ENCODE measurements at places on chromosomes 7 and 10.
A peak's percentile ranks its signal among the peaks of the same experiment; 100 is the strongest.

DNA sequence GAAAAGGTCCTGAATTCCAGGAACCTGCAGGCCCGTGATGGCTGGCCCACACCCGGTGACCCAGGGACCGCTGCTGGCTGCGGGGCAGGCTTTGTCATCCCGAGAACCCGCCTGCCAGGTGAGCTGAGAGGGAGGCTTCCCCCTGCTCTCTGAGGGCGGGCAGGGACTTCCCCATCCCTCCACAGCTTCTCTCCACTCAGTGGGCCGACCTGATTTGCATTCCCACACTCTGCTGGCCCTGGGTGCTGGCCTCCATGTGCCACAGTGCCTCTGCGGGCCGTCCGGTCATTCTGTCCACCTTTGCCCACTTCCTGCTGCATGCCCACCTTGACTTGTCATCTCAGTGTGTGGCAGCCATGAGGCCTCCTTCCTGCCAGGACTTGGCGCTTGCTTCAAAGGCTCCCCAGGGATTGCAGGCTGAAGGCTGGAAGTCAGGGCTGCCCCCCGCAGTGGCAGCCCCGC lies 35.3 kb downstream of the PALD1 start:
- no peak for DNase-seq

DNA sequence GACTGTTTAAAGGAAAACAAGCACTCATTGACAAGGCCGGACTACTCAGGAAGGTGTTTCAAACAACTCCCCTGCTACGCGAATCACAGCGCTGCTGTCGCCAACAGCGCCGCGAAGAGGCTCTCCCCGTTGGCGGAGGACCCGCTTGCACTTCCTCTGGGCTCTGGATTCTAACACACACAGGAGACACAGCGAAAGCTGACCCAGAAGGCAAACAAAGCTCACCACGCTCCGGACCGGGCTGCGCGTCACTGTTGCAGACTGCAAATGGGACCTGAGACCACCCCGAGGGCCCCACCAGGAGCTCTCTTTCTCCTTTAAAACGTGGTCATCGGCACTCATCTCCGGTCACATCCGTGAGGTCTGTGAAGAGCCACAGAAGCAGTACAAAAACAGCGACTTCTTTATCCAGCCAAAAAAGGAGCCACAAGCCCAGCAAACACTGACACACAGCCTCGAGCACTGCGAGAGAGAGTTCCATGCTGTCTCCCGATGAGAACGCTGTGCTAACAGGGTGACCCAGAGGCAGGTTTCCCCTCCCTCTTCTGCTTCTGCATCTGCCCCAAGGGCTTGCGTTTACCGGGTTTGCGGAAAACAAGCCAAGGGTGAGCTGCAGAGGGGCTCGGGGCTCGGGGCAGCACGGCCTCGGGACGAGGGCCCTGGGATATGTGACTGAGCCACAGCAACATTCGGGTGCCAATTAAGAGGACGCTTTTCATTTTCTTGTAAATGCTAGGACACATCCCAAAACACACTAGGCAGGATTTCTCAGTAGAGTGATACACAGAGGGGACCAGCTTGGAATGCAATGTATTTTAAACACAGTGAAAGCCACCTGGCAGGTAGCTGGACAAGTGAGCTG lies 41.3 kb downstream of the AMZ1 start:
- peak; percentile 39 for DNase-seq

- no peak for DNase-seq
Observed at GRCh38 chr10:13238271-13239077, 4.3 kb upstream of the UCMA start.

- no peak for DNase-seq
Observed at GRCh38 chr7:115116773-115117715, 195.2 kb downstream of the MDFIC start.

DNA sequence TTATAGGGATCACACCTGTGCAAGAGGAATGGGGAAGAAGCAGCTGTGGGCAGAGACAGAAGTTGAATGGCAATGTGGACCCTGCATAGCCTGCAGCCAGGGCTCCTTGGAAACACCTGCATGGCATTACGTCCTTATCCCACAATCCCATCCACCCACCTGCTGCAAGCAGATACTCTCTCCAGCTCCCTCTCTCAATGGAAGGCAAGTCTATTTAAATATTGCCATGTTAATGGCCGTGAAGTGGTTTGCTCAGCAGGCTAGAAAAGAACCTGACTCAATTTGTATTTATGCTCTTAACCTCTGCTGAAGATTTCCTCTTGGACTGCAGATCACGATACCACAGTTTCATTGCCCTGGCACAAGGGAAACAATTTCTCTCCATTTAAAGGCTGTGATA lies 417.0 kb downstream of the TYW1 start:
- no peak for DNase-seq

- DNase-seq = no peak
Observed at GRCh38 chr7:35316549-35316948, 62.6 kb upstream of the TBX20 start.

GRCh38 chr7:25735674-25736242 lies 416.2 kb upstream of the NFE2L3 start:
- DNase-seq = no peak

DNA sequence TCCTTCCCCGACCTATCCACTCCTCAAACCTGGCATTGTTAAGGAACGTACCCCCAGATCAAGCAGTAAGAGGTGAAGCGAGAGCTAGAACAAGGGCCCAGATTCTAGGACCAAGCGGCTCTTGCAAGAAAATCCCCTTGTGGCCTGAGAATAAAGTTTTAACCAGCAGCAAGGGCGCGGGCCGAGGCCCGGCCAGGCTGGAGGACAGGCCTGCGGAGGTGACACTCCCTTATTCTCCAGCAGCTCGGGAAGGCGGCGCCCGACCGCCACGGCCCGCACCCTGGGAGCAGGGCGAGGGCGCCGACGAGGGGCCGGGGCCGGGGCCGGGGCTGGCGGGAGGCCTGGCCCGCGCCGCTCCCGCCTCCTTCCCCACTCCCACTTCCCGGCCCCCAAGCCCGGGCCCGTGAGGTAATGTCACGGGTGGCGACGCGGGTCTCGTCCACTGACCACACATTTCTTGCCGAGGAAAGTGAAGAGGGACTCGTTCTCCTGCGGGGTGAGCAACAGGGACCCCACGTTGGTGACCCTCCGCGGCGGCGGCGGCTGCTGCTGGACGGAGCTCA lies 551 bp downstream of the WASL start:
- DNase-seq = no peak

- DNase-seq = no peak
Observed at GRCh38 chr7:37425498-37425897, 23.2 kb downstream of the ELMO1 start.

DNA sequence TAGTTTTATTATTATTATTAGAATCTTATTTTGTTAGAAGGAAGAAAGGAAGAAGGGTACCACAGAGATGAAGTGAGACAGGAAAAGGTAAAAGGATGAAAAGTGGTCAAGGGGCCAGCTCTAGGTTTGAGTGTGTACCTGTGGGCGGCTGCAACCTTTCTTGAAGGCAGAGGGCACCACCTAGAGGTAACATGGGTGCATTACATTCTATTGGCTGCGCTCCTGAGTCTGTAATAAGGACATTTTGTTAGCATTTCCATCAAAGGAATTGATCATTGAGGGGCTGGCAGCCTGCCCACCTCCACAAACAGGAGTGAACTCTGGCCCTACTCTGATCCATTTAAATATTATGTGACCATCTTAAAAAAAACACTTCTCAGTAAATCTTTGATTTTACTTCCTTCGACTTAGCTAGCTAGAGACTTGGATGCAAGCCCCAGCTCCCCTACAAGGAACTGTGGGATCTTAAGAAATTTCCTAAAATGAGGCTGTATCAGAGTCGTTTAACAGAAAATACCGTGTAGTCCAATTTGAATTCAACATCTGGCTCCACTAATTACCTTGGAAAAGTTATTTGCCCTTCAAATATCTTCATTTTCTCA lies 610.4 kb downstream of the IPMK start:
- no peak for DNase-seq

GRCh38 chr10:126384269-126384873 lies 3.9 kb downstream of the ADAM12 start:
- DNase-seq = no peak

DNA sequence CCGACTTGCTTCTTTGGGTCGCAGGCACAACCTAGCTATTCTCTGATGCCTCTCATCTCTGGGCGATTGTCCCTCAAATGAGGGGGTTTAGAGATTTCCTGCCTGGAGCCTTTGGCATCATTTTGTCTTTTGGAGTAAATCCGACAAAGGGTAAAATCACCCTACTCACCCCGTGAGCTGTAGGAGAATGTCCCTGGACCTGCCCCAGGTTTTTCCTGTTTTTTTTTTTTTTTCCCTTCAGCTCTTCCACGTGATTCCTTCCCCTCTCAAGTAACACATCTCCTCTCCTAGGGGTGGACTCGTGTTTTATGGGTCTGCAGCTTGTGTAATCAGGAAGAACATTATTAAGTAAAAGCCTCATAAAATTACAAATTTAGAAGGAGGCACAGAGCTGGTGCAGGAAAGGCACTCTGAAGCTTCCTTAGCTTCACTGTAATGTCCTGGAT lies 128.4 kb upstream of the ZNF746 start:
- no peak for DNase-seq

GRCh38 chr7:55572378-55573233 lies at the start of gene VOPP1:
VOPP1 (minus strand) TSS chr7:55572502; CDS start chr7:55572324, 178 bp downstream.
- DNase-seq = no peak

- DNase-seq = no peak
Observed at GRCh38 chr7:154892459-154892858, 110.5 kb downstream of the PAXIP1 start.

DNA sequence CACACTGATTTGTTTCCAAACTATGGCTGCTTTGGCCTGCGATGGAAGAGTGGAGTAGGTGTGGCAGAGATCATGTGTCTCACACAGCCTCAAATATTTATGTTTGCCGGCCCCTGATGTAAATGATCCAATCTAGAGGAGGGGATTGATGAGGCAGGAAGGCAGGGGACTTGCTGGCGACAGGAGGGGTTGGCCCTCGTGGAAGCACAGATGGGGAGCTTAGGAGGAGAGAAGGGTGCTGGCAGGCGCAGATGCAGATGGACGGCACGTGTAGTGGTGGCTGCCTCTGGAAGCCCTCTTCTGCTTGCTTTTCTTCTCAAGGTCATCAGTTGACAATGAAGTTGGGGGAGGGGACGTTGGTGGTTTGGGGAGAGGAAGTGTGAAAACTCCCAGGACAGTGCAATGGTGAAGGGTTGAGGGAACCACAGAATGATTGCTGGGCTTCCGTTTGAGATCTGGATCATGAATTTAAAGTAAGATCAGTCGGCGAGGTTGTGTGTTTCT lies 15.4 kb downstream of the COL13A1 start:
- no peak for DNase-seq

Data from hypothalamus (tissue), 51 donors.